ENCODE measurements at places on chromosomes 7 and 10.

GRCh38 chr7:121604627-121605316 is 208.7 kb upstream of the FAM3C start:
- DNase-seq: no peak

- DNase-seq: no peak
Observed at GRCh38 chr7:137871170-137871915, 24.6 kb upstream of the DGKI start.

DNA sequence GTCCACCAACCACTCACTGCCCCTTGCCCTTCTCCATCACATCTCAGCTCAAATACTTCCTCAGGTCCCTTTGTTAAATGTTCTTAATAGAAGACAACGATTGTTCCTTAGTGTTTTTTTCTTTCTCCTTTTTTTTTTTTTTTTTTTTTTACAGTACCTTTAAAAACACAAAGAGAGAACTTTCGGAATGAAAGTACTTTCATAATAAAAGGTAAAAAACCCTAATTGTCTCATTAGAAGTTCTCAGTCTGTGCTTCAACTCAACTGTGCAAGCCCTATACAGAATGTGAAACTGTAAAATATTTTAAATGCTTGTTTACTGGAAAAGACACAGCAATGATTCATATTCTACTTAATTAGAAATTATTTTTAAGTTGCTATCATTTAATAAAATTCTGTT is 29.4 kb downstream of the TSPAN12 start:
- no peak for DNase-seq

DNA sequence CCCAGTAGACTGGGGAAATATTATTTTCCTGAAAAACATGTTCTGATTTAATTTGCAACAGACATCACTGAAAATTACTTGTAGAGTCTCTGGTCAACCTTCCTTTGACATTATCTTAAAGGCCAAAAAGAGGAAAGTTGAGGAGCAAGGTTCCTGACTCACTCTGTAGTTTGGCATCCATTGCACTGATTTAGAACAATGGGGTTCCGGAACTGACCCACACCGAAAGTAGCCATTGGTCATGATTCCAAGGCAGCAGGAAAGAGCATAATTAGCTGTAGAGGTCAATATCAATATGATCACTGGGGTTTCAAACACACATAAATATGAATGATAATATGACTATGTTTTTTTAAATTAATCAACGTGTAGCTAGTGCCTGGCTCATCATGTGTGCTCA is 65.8 kb downstream of the DNMBP start:
- no peak for DNase-seq

GRCh38 chr10:11068861-11069633 is 51.4 kb downstream of the CELF2 start:
- DNase-seq: no peak

DNA sequence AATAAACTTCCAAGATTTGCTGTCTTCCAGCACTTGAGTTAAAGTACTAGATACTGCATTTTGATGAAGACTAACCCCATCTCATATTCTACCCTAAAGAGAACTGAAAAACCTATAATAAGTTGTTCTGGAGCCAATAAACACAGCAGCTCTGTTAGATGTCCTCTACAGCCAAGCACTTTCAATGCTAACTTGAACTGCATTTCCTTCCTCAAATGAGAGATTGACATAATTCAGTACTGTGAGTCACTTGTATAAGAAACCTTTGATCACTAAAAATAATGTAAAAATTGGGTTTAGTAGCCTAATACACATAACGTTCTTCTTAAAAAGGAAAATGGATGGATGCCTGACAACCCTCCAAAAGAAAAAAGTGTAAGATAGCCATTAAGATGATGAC is 81.3 kb downstream of the ITGB8 start:
- no peak for DNase-seq

GRCh38 chr10:83724471-83725241 is 414.7 kb upstream of the GHITM start:
- no peak for DNase-seq

GRCh38 chr10:98438715-98439114 is 8.0 kb downstream of the HPS1 start:
- no peak for DNase-seq

- DNase-seq: no peak
Observed at GRCh38 chr7:50475340-50475739, 25.2 kb upstream of the FIGNL1 start.

- DNase-seq: no peak
Observed at GRCh38 chr10:51255381-51255780, 181.1 kb downstream of the PRKG1 start.

DNA sequence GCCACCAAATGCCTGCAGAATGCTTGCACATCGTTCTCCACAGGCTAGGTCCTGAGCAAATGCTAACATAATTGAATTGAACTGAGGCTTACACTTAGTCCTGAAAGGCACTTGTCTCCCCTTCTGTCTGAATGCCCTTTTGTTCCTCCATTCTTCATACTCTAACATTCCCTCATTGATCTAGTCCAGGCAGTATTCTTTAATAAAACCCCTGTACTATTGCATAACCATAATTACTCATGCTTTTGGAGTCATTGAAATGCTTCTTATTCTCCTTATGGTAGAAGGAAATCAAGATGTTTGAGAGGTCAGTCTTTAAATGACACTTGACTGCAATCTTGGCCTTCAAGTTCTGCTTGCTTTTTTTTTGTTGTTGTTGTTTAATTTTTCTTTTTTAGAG is 7.1 kb downstream of the PI4K2A start:
- no peak for DNase-seq

GRCh38 chr10:120406376-120406775 is 50.7 kb upstream of the PLPP4 start:
- no peak for DNase-seq

- DNase-seq: no peak
Observed at GRCh38 chr10:97097084-97097433, 88.7 kb downstream of the SLIT1 start.

DNA sequence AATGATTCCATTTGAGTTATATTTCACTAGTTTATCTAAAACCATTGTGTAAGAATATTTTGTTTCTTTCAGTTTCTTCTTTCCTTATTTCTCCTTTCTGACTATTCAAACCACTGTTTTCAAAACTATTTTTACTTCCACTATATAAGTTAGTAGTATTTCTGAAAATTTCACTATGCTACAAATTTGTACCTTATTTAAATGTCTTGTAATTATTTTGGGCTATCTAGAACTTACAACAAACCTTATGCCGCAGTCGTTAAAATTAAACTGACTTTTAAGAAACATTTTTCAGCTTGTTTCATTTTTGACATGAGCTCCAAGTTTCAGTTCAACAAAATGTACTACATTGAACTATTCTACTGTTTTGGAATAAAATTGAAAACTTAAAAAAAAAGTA is 1.8 kb downstream of the TFEC start:
- DNase-seq: no peak

- DNase-seq: no peak
Observed at GRCh38 chr7:151249732-151250072, 1.2 kb upstream of the SMARCD3 start.

DNA sequence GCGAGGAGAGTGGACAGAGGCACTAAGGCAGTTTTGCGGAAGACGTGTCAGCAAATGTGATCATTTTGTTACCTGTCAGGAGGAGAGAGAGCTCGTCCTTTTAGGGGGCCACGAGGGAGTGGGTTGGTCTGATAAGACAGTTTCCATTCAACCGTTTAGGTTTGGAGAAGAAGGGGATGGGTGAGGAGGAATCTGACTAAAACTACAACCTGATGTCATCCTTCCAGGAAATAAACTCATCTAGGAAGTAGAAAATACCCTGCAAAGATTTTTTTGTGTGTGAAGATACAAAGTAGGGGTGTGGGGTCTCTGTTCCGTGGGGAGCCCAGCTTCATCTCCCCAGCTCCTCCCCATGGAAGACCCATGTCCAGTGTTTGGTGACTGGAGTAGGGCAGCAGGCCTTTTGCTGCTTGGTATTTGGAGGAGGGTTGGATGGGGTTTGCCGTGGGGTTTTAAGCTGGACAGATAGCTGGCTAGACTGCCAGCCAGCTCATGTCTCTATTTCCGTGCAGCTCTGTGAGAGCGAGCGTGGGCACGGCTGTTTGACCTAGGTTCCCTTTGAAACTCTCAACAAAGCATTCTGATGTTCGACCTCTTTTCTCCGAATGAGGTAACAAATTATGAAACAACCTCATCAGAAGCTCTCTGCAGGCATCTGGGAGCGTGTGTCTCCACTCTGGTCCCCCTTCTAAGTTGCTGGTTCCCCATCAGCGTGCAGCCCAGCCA is 136.0 kb upstream of the TCF7L2 start:
- DNase-seq: no peak

DNA sequence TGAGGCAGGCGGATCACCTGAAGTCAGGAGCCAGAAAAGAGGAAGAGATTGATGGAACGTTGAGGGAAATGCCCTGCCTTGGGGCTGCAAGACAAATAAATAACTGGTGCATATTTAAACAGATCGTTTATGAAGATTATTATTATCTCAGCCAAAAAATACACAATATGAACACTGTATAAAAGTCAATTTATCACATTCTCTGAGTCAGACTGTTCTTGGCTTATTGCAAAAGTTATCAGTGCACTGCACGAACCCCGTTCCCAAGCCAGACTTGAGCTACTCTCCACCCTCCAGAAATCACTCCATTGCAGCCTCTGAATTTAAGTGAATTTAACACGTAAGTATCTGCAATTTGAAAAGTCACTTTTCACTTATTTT is 1.6 kb downstream of the DNMBP start:
- no peak for DNase-seq

- DNase-seq: no peak
Observed at GRCh38 chr10:122186816-122187810, 84.0 kb upstream of the BTBD16 start.

DNA sequence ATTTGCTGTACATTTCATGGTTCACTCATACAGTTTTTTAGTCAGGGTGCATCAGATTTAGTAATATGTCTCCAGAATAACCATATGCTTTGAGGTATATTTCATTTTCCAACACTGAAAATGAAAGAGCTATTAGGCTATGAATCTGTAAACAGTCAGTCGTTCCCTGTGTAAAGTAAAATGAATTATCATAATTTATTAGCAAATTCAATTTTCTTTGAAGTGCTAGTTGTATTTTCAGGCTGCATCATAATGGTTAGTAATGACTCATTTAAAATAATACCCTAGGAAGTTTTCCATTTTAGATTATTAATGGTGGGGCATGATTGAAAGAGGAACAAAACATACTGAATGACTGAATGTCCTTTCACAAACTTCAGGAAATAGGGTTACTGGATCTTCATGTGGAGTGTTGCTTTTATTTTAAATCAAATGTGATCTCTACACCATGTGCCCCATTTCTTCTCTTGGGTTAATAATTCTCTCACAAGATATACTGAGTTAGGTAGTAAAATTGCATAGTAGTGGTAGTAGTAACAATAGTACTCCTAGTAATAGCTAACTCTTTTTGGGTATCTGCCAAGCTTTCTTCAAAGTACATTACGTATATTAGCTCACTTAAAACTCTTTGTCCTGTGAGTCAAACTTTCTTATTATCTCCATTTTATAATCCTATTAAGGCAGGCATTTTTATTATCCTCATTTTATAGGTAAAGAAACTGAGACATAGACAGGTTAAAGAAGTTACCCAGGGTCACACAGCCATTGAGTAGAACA is 476.5 kb downstream of the SUGCT start:
- DNase-seq: no peak

DNA sequence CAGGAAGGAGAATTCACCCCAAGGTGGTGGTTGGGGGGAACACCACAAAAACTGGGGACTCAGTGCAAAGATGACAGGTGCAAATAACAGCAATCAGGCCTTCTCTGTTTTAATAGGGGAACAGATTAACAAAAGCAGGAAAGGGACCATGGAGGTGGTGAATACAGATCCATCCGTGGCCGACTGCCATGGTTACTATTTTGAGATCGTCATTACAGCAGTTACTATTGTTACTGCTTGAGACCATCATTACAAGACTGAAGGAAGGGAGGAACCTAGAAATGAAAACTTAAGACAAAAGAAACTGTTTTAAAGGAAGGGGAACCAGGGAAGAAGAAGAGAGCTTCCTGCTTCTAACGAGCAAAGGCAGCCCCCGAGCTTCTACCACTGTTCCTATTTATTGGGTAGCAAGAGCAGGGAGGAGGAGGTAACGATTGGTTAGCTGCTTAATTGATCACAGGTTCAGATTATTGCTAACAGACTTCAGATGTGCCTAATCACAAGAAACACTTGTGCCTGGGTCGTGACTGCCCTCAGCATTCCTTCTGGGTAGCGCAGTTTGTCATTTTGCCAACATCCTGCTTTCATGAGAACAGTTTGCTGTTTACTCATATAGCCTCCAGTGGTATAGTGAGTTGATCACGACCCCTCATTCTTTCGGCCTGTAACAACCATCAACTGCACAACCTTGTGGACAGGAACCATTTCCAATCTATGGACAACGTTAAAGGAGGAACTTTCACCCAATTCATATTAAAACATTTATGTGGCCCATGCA is 216.3 kb downstream of the CHCHD3 start:
- no peak for DNase-seq

- DNase-seq: no peak
Observed at GRCh38 chr10:72126184-72126871, 38.0 kb upstream of the SPOCK2 start.

- DNase-seq: no peak
Observed at GRCh38 chr10:78717200-78717599, 351.6 kb upstream of the ZMIZ1 start.

DNA sequence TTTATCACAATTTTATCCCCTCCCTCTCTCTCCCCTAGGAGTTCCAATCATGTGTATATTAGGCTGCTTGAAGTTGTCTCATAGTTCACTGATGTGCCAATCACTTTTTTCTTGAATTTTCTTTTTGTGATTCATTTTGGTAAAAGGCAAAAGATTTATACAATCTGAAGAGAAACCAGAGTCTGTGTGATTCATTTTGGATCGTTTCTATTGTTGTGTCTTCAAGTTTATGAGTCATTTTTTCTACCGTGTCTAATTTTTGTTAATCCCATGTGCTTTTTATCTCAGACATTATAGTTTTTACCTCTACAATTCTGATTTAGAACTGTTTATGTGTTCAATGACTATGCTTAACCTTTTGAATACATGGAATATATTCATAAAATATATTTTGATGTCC is 483.9 kb upstream of the AUTS2 start:
- no peak for DNase-seq

GRCh38 chr7:12199363-12199762 is 11.7 kb upstream of the TMEM106B start:
- DNase-seq: no peak

DNA sequence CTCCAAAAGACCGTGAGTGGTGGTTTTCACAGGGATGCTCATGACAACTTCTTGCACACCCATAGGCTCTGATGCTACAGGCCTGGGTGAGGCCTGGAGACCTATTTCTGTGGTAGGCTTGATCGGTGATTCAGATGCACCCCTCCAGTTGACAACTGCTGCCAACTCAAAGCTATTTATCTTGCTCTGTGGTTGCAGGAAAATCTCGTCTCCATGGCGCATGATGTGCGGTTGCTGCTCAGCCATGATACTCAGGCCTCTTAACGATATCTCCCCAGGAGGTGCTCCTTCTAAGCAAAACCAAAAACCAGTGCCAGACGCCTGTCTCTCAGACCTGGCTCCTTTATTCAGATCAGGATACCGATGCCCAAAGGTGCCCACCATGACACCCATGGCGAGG is 31.4 kb downstream of the C10orf90 start:
- DNase-seq: no peak

All from substantia nigra (tissue), 51 donors.